ENCODE measurements at places on chromosomes 3 and 15.

GRCh38 chr15:40248006-40248783, 9.3 kb downstream of the PAK6 start:
- H3K27me3 ChIP-seq = peaks cover 56% of the 10 kb centered on the region
- no peak overlapping the region for H3K27ac ChIP-seq
- no peak for DNase-seq
- H3K4me1 ChIP-seq = peaks cover 28% of the 10 kb centered on the region

DNA sequence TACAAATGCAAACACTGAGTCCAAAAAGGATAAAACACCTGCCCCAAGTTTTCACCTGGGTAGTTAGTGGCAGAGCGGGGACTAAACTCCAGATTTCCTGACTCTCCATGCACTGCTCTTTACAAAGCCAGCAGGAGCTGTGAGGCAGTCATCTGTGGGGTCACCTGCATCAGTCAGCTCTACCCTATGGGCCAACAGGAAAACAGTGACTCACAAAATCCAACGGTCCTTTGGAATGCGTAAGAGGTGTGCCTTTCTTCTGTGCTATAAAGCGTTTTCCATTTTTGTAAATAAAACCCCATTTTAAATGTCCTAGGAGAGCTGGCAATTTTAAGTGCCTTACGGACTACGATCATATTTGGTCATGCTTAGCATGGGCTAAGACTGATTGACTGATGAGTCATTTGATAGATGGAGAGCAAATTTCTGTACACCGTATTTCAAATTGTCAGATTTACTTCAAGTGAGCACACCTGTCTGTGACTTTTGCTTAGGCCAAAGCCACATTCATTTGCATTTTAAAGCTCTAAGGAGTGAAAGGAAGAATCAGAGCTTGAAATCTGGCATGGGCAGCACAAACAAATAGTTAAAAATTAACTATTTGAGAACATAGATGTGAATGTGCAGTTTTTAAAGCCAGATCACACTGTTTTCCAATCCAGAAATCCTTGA, 4.4 kb upstream of the COL8A1 start:
- H3K36me3 ChIP-seq = no peaks in the 10 kb centered on the region
- DNase-seq = no peak
- H3K27ac ChIP-seq = no peak overlapping the region
- no peak overlapping the region for H3K4me3 ChIP-seq

GRCh38 chr3:119765239-119765638, 16.7 kb upstream of the NR1I2 start:
- H3K27ac ChIP-seq = no peak overlapping the region
- H3K36me3 ChIP-seq = no peaks in the 10 kb centered on the region
- no peak overlapping the region for H3K4me3 ChIP-seq
- H3K4me1 ChIP-seq = no peaks in the 10 kb centered on the region

GRCh38 chr15:94383041-94383440, 151.7 kb downstream of the MCTP2 start:
- H3K27ac ChIP-seq = no peak overlapping the region
- no peak for DNase-seq
- no peak overlapping the region for H3K4me3 ChIP-seq
- H3K27me3 ChIP-seq = no peaks in the 10 kb centered on the region
- H3K4me1 ChIP-seq = no peaks in the 10 kb centered on the region
- no peaks in the 10 kb centered on the region for H3K36me3 ChIP-seq

- H3K36me3 ChIP-seq = peaks cover 30% of the 10 kb centered on the region
- peak; percentile 53 for DNase-seq
- peaks cover 49% of the 10 kb centered on the region for H3K4me1 ChIP-seq
- H3K27me3 ChIP-seq = no peaks in the 10 kb centered on the region
Observed at GRCh38 chr3:52052831-52053306, 3.5 kb downstream of the DUSP7 start.

GRCh38 chr3:46299608-46300460, 54.1 kb upstream of the CCR2 start:
- no peak overlapping the region for H3K27ac ChIP-seq
- H3K4me3 ChIP-seq = no peak overlapping the region
- H3K36me3 ChIP-seq = no peaks in the 10 kb centered on the region
- no peaks in the 10 kb centered on the region for H3K4me1 ChIP-seq
- DNase-seq = no peak

DNA sequence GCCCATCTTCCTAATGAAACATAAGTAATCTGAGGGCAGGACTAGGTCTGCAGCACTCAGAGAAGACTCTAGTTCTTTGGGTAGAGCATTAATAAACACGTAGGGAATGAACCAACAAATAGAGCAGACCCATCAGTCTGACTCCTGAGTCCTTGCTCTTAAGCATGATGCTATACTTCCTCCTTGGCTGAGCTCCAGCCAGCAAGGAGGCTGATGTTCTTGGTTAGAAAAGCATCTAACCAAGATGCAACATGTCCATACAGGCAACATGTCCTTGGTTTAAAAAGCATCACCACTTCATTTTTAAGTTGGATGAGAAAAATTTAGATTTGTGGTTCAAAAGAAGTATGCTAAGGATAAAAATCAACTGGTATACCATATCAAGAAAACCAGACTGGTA, 8.5 kb upstream of the MYH15 start:
- no peak overlapping the region for H3K27ac ChIP-seq
- no peak for DNase-seq
- H3K36me3 ChIP-seq = no peaks in the 10 kb centered on the region
- no peaks in the 10 kb centered on the region for H3K27me3 ChIP-seq
- no peak overlapping the region for H3K4me3 ChIP-seq

- H3K4me3 ChIP-seq = no peak overlapping the region
- no peaks in the 10 kb centered on the region for H3K4me1 ChIP-seq
- no peak for DNase-seq
- H3K27me3 ChIP-seq = no peaks in the 10 kb centered on the region
- no peaks in the 10 kb centered on the region for H3K36me3 ChIP-seq
- H3K27ac ChIP-seq = no peak overlapping the region
Observed at GRCh38 chr3:39524107-39524506, 56.6 kb downstream of the MOBP start.

DNA sequence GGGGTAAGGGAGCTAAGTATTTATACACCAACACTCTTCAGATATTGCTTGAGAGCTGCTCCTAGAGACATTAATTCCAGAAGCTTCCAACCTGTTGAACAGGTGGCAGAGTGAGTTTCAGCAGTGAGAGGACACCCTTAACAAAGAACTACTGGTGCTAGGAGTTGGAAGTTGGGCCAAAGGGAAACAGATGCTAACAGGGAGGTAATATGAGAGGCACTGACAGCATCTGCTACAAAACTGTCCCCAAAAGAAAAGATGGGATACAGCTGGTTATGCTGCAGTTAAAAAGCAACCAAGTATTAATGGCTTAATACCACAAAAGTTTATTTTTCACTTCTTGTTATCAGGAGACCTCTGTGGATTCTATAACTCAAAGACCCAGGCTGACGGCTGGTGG, 104.5 kb upstream of the SATB1 start:
- H3K27ac ChIP-seq = no peak overlapping the region
- DNase-seq = no peak
- H3K4me3 ChIP-seq = no peak overlapping the region

GRCh38 chr15:99681990-99682389, 51.2 kb downstream of the LYSMD4 start:
- H3K36me3 ChIP-seq = peaks cover 5% of the 10 kb centered on the region
- no peak overlapping the region for H3K27ac ChIP-seq
- no peak for DNase-seq
- H3K27me3 ChIP-seq = no peaks in the 10 kb centered on the region
- H3K4me1 ChIP-seq = no peaks in the 10 kb centered on the region

DNA sequence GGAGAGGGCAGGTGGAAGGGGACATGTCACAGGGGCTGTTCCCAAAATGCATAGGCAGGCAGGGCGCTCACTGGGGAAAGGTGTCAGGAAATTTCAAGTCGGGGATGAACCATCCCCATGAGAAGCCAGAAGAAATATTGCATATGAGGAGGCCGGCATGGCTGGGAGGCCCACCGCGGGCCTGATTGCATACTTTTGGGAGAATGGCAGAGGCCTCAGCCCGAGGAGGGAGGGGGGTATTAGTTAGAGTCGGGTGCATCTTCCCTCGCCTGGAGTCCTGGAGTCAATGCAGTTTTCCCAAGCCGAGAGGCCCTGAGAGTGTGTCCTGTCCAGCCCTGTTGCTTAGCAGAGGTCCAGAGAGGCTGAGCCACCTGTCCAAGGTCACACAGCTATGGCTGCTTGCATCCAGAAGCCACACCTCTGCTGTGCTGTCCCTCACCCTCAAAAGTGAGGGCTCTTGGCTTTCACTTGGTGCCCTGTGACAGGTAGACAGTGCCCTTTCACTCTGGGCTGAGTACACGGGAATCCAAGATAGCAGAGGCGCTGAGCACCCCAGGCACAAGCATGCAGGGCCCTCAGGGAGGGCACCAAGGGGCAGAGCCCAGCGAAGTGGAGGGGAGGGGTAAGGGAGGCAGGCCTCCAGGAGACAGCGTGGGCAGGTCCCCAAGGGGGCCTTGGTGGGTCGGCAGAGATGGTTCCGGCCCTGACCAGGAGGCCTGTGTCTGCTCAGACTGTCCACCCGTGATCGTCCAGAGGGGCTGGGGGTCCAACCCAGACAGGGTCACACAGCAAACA, 48.5 kb downstream of the GRIP2 start:
- no peak for DNase-seq
- no peaks in the 10 kb centered on the region for H3K27me3 ChIP-seq
- no peak overlapping the region for H3K4me3 ChIP-seq
- no peaks in the 10 kb centered on the region for H3K4me1 ChIP-seq
- peaks cover 10% of the 10 kb centered on the region for H3K36me3 ChIP-seq

DNA sequence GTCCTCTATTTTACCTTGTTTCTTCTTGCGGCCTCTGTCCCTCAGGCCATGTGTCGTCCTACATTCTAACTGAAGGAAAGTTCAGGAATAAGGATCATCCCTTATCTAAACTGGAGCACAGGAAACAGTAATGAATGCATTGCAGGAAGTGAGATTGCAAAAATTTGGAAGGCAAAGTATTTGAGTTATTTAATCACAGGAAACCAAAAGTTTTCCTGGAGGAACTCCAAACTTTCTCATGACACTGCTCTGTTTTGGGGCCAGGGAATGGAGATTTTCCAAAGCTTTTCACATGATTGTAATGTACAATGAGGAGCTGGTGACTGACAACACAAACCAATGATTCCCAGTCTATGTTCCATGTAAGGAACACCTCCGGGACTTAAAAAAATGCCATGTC, 57.8 kb upstream of the PLSCR4 start:
- H3K4me1 ChIP-seq = no peaks in the 10 kb centered on the region
- no peak for DNase-seq
- H3K36me3 ChIP-seq = no peaks in the 10 kb centered on the region

DNA sequence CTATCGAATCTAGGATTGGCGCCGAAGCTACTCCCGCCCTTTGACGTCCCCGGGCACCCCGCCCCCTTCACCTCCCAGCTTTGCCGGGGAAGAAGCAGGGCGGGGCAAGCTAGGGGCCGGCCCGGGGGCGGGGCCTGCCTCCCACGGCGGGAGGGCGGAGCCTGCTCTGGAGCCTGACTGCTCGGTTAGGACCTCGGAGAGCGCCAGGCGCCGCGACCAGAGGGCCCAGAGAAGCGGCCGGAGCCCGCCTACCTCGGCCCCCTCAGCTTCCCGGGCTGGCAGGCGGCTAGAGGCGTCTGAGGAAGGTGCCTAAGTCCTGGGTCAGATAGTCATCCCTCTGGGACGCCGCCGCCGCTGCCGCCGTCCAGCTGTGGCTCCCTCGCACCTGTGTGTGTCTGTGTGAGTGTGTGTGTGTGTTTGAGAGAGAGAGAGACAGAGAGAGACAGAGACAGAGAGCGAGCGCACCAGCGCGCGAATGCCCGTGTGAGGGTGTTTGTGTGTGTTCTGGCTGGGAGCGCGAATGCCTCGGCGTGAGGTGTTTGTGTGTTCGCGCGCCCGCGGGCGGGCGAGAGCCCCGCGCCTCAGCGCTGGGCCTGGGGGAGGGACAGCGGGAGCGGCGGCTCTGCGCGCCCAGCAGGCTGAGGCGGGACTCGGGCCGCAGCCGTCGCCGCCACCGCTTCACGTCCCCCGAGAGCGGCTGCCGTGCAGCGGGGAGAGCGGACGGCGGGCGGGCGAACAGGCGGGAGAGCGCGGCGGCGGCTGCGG, at the start of gene STXBP5L:
Gene STXBP5L (plus strand): TSS at position 176 of the 765 bp plus-strand sequence. CDS start 1,374 bp downstream, outside the sequence.
- no peak within 1 kb of the TSS for H3K27ac ChIP-seq
- H3K36me3 ChIP-seq = no peaks in the 10 kb centered on the region
- peak; percentile 51 for DNase-seq
- peak within 1 kb of the TSS; percentile 46 for H3K4me3 ChIP-seq
- peaks cover 9% of the 10 kb centered on the region for H3K4me1 ChIP-seq
- peaks cover 25% of the 10 kb centered on the region for H3K27me3 ChIP-seq

DNA sequence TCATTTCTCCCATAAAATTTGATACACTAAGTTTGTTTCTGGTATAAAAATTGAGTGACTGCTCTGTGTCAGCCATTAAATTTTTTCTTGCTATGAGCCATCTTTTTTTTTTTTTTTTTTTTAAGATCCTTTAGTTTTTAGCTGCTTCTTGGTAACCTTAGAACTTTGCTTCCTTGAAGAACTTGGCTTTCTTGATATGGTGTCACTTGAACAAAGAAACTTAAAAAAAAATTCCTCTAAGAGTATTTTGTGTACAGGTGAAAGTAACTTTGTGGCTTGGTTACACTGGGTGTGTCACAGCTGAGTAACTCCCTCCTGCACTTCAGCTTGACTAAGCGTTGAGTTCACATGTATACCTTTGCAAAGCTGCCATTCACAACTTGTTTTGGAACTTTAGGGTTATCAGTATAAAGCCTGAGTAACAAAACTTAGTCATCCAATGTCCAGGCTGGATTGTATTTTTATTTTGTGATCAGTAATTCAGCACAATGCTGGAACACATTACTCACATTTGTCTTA, 6.5 kb downstream of the CHD2 start:
- H3K27me3 ChIP-seq = no peaks in the 10 kb centered on the region
- no peak overlapping the region for H3K4me3 ChIP-seq
- H3K36me3 ChIP-seq = no peaks in the 10 kb centered on the region

- no peaks in the 10 kb centered on the region for H3K27me3 ChIP-seq
- no peak for DNase-seq
- no peak overlapping the region for H3K27ac ChIP-seq
- no peak overlapping the region for H3K4me3 ChIP-seq
Observed at GRCh38 chr3:22239011-22239410, 488.0 kb upstream of the ZNF385D start.

GRCh38 chr3:11513817-11514135, 129.9 kb downstream of the VGLL4 start:
- H3K27ac ChIP-seq = no peak overlapping the region
- no peaks in the 10 kb centered on the region for H3K27me3 ChIP-seq
- DNase-seq = no peak
- peaks cover 34% of the 10 kb centered on the region for H3K4me1 ChIP-seq
- H3K4me3 ChIP-seq = no peak overlapping the region

GRCh38 chr3:194908496-194908895, 222.8 kb downstream of the FAM43A start:
- H3K4me1 ChIP-seq = no peaks in the 10 kb centered on the region
- H3K27me3 ChIP-seq = no peaks in the 10 kb centered on the region
- H3K36me3 ChIP-seq = no peaks in the 10 kb centered on the region
- H3K27ac ChIP-seq = no peak overlapping the region
- DNase-seq = no peak
- no peak overlapping the region for H3K4me3 ChIP-seq

- no peak overlapping the region for H3K4me3 ChIP-seq
- no peaks in the 10 kb centered on the region for H3K36me3 ChIP-seq
- DNase-seq = no peak
- peaks cover 80% of the 10 kb centered on the region for H3K4me1 ChIP-seq
Observed at GRCh38 chr15:58442122-58442521, 10.3 kb downstream of the LIPC start.
